ENCODE measurements at places on chromosomes 3 and 15.

DNA sequence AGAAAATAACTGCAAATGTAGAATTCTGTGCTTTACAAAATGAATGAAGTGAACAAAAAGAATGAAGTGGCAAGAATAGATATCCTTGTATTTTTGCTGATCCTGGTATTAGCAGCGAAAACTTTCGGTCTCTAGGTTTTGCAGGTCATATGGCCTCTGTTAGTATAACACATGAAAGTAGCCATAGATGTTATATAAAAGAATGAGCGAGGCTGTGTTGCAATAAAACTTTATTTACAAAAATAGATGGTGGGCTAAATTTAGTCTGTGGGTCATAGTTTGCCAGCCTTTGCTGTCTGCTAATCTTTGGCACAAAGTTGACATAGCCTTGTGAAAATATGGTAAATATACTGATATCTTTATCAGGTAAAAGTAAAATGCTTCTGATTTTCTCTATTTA is 35.2 kb downstream of the SEC22A start:
- DNase-seq: no peak

GRCh38 chr3:192367616-192368015 is 359.7 kb downstream of the FGF12 start:
- DNase-seq: no peak

DNA sequence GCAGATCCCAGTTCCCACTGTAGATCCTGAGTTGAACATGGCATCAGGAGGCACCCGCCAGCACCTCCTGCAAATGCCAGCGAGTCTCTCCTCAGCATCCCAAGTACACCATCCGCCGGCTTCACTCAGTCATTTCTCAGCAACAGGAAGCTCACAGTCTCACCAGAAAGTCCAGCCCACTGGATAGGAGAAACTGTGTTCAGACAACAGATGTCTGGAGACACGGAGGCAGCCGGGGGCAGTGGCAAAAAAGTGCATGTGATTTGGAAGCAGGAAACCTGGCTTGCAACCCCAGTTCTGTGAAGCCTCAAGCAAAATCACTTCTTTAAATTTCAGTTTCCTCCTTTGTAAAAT is 68.7 kb downstream of the SRGAP3 start:
- DNase-seq: no peak

DNA sequence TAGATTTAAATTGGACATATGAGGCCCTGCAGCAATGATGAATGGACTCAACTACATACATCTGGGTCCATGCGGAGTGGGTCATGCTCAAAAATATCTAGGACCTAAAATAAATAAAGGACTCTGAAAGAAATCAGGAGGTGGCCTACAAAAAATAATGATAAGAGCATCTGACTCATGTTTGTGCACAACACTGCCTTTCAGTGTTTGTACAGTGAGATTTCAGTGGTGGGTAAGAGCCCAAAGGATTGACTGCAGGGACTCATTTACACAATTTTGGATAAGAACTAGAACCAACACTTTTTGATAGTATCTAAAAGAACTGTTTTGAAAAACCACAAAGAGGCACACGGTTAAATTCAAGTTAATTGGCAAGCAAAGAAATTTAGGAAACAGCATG is 285.5 kb downstream of the SLC9A9 start:
- no peak for DNase-seq

DNA sequence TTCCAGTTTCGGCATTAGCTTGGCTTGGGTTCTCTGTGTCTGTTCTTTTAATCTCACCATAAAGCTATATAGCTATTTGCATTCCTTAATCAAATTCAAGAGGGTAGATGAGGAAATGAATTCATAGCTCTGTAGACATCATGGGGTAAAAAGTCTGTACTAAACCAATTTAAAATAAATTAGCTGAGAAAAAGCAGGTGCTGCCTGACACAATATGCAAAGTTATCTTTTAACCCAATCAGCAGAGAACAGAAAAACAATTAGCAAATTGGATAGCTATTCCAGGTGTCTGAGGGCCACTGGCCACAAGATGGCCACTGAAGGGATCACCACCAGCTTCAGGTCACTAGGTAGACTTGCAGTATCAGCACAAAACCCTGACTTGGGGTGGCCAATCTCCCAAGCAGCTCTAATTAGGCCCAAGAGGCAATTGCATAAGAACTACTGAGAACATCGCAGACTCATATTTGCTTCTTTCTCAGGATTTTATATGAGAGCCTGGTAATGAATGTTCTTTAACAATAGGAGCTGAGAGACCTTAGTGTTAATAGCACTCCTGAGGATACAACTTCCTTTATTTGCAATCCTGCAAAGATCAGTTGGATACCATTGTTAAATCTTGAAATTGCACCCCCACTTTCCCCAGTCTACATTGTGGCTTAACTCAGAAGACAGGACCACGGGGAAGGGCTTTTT is 494.3 kb downstream of the PDCD6IP start:
- DNase-seq: no peak

GRCh38 chr15:67512140-67512539 is 8.8 kb upstream of the C15orf61 start:
- no peak for DNase-seq

GRCh38 chr3:38782148-38782547 is 33.9 kb downstream of the SCN10A start:
- no peak for DNase-seq

GRCh38 chr3:184295771-184296170 is 3.3 kb upstream of the PSMD2 start:
- DNase-seq: peak; percentile 1

GRCh38 chr15:84598250-84598649 is 2.6 kb upstream of the ZSCAN2 start:
- peak; percentile 74 for DNase-seq

DNA sequence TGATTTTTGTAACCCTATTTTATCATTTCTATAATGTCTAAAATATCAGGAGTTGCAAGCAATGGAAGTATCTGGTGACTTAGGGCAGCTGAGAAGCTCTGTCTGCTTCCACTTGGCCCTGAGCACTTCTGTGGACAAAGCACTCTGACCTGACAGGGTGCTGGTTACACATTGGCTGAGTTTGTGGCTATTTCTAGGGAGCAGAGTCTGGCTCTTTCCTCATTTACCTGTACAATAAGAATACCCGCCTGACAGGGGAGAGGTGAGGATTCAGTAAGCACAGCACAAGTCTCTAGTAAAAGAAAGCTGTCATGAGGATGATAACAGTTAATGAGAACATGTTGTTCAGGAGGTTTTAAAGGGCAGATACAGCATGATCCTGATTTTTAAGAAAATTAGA is 33.3 kb upstream of the SPESP1 start:
- DNase-seq: no peak

DNA sequence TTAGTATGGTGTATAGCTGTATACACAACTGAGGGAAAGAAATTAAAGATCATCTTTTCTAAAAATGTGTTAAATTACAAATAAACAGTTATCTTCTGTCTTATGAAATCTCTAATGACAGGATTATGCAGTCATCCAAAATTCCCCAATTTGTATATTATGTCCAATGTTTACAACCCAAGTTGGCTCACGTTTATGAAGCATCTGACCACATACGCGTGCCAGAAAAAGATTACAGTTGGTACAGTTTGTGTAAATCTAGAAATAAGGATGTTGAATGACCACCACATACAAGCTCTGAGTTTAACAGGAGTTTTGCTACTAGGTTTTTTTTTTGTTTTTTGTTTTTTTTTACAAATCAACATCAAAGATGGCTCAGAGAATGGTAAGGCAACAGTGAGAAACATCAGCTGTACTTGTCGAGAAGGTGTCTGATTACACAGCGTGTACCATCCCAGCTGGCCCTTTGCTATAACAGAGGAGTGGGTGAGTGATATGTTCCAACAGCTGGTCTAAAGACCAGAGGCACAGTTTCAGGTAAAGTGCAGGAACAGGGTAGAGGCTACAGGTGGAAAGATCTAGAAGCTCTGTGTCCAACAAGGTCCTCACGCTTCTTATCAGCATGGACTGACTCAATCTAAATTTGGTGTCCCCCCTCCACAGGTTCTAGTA is 47.1 kb downstream of the USF3 start:
- no peak for DNase-seq

- no peak for DNase-seq
Measured at GRCh38 chr15:31108836-31109235, 7.3 kb upstream of the TRPM1 start.

- DNase-seq: no peak
Measured at GRCh38 chr3:146134348-146135117, 26.5 kb downstream of the PLOD2 start.

DNA sequence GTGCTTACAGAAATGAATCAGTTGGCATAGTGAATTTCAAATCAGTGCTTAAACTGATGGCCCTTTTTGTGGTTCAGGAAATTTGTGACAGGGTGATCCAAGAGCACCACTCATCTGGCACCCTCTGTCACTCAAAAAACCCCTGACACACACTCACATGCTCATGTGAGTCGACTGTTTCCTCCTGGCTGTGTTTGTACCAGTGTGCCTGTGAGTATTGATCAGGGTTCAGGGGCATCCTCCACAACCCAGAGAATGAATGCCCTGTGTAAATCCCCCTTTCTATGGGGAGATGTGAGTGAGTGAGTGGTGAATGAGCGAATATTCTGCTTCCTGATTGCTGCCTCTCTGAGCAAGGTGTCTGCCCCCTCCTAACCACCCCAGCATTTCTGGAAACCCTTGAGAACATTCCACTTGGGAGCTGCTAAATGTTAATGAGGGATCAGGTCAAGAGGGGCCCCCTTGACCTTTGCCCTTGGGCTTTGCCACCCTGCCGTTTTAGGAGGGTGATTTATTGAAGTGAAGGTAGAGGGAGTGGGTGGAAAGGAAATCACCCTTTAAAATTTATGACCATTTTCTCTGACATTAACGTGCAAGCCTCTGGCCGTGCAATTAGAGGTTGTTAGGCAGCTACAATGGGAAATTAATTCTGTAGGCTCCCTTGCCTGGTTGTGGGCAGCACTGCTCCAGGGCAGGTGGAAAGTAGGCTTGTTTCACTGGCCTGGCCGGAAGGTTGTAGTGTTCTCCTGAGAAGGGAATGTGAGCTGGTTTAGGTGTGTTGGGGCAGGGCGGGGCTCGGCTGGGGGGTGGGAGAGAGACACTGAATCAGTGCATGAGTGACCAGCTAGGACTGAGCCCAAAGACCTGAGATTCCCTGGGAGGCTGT is 87.2 kb downstream of the SLCO3A1 start:
- DNase-seq: no peak

- no peak for DNase-seq
Measured at GRCh38 chr3:100149713-100150415, 35.6 kb upstream of the FILIP1L start.

DNA sequence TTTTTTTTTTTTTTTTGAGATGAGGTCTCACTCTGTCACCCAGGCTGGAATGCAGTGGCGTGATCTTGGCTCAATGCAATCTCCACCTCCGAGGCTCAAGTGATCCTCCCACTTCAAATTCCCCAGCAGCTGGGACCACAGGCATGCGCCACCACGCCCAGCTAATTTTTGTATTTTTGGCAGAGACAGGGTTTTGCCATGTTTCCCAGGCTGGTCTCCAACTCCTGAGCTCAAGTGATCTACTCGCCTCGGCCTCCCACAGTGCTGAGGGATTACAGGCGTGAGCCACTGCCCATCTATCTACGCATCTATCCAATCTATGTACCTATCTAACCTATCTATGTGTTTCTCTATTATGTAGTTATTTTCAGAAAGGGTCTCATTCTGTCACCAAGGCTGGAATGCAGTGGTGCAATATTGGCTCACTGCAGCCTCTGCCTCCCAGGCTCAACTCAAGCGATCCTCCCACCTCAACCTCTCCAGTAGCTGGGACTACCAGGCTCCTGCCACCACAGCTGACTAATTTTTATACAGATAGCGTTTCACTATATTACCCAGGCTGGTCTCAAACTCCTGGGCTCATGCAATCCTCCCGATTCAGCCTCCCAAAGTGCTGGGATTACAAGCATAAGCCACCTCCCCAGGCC is 20.2 kb upstream of the GPX1 start:
- DNase-seq: no peak

DNA sequence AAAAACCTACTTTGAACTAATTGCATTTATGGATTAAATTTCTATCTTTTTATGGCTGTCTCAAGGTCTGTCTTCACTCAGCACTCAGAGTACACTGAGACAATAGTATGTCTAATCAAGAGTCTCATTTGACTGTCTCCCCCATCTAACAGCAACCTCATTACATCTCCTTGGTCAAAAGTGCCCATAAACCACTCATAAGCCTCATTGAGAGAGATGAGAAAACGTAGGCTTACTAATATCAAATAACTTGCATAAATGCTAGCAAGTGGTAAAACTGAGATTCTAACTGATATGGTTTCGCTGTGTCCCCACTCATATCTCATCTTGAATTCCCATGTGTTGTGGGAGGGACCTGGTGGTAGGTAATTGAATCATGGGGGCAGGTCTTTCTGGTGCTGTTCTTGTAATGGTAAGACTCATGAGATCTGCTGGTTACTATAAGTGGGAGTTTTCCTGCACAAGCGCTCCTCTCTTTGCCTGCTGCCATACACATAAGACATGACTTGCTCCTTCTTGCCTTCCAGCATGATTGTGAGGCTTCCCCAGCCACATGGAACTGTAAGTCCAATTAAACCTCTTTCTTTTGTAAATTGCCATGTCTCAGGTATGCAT is 113.9 kb downstream of the TFDP2 start:
- no peak for DNase-seq

DNA sequence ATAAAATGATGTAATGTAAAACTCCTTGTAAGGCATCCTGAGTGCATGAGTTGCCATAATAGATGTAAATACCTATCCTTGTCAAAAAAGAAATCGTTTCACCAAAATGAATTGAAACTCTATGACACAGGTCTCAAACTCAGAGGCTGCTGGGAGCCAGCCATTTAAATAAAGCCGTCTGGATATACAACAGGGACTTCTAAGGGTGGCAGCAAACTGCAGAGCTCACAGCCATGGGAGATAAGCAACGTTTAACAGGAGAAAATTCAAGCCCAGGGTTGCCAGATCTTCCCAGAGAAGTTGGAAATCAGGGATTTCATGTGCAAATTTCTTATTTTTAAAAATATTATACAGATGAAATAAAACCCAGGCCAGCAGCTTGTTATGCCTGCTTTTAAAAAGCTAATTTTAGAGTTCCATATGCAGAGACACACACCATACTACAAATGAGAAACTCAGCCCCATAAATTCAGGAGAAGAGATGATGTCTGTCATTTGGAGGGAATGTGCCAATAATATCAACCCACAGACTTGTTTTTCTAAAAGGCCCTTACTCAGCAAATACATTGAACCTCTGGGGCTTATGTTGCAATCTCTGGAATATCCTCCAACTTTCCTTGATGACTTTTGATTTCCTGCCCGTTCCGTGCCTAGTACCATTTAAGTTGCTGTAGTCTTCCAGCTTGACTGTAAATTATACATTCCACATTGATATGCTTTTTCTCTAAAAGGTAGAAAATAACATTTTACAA is 75.6 kb downstream of the AQP9 start:
- DNase-seq: no peak
